ENCODE measurements at places on chromosomes 2 and 18.
A peak's percentile ranks its signal among the peaks of the same experiment; 100 is the strongest.

- DNase-seq: no peak
Measured at GRCh38 chr2:179985163-179985820, 21.8 kb downstream of the CWC22 start.

- no peak for DNase-seq
Measured at GRCh38 chr2:205375461-205376448, 306.5 kb upstream of the NRP2 start.

DNA sequence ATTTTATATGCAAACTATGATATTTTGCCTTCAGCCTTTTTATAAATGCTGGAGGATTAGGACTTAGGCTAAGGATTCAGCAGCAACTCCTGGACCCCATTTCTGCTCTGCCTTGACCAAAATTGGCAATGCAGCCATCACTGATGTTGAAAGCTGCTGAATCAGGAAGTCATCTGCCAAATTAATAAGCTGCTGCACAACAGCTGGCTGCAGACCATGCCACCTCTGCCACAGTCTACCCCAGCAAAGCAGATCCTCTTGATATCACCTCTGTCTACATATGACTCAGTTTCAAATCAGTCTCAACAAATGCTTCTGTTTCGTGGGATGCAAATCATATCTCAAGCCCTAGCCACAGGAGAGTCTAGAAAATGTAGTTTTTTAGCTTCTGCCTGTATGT is 7.1 kb upstream of the SOS1 start:
- peak; percentile 15 for DNase-seq

DNA sequence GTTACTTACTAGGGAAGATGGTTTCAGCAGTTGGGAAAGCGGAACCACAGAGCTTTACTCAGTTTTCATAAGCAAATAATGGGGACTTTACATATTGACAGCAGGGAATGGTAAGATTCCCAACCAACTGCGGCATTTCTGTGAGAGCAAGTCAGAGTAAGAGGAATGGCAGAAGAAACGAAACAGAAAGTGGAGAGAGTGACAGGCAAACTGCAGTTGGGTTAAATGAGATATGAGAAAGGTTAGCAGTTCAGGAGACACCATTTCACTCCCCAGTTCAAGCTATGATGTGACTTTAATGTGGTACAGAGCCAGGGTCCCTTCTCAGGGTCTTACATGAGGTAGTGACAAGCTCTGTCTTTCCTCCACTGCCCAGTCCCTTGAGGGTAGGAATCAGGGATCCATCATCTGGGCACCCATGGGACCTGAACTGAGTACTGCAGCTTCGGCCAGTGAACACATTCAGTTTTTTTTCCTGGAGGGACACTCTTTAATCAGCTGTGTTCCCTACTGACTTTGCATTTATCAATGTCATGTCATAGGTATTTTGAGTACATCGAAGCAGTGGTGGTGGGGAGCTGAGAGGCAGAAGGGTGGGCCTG is 33.0 kb upstream of the GREB1 start:
- DNase-seq: no peak

DNA sequence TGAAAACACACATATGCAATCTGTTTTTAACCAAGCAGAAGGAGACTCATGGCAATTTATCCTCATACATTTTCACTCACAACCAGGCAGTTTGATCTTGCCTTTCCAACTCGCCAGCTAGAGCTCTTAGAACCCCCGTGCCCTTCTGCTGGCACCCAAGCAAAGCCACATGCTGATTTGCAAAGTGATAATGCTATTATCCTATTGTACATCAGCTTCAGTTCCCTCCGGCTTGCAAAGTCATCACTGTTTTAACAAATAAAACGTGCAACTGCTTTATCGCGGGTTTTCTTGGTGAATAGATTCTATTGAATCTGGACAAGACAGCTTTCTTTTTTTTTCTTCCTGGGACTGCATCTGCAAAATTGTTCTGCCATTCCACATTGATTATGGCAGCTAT is 314.6 kb downstream of the LNPK start:
- no peak for DNase-seq

DNA sequence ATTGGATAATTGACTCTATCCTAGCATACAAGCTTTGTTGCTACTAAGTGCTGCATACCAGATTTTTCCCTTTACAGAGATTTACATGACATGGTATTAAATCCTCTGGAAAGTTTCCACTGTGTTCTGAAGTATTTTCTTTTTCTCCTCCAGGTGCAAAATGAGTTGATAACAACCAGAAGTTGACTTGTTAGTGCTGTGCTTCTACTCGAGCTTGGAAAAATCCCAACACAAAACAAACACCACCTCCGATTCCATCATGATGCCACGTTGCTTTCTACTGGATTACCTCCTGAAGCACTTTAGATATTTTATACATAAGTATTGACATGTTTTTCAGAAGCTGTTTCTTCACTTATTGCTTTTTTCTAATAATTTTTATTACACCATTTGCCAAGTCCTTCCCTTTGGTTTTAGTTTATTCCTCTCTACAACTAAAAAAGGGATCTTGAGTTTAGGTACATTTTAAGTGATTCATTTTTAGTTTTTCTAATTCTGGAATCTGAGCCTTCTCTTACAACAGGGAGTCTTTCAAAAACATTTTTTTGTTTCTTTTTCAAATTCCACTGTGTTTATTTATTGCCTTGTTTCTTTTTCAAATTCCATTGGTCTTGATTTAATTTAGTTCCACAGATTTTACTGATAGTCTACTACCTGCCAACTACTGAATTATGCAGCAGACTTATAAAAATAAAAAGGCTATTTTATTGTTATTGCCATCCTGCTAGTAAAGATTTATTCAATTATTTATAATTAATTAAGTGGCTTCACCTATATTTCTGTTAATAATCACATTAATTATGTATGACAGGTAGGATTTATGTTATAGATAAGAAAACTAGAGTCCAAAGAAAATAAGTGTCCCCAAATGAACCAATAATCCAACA is 143.4 kb downstream of the PPP1R1C start:
- no peak for DNase-seq

GRCh38 chr2:219877728-219878127 is 250.3 kb downstream of the SLC4A3 start:
- DNase-seq: no peak

DNA sequence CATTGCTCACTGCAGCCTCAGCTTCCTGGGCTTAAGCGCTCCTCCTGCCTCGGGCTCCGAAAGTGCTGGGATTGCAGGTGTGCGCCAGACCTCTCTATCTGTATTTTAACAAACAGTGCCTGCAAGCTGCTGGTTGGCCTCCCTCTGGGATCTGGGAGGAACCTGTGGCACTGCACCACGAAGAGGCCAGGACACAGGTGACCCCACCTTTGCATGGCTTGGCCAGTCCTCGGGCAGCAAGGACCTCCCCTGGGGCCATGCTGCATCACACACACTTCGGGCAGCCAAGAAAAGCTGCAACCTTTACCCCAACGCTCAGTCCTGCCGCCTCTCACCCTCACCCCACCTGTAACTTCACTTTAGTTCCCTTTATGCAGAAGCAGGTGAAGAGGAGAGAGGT is 70.0 kb downstream of the PXDN start:
- no peak for DNase-seq

DNA sequence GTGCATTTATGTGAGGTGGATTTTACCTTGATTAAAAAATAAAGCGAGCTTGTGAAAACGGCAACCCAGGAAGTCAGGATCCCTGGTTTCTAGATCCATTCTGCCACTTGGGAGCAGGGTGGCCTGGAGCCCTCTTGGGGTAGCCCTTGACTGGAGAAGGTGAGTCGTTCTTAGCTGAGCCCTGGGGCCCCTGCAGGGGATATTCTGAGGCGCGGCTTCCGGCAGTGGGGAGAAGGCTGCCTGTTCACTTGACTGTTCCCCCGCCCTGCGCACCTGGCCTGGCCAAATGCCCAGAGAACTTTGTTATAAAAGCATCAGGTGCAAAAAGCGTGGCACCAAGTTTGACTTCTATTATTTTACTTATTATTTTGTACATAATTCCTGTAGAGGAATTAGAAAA is 221.9 kb downstream of the DYSF start:
- no peak for DNase-seq

DNA sequence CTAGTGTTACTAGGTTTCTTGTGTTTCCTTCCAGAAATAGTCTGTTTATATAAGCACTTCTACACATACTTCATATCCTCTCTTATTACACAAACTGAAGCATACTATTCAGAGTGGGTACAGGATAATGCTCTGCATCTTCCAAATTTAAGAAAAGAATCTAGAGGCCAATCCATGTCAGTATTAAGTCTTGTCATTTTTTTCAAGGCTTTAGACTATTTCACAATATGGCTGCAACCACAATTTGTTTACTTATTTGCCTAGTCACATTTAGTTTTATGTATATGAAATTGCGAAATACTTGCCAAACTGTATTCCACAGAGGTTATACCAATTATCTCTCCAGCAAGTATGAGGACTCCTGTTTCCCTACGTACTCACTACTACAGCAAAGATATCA is 27.9 kb downstream of the IWS1 start:
- no peak for DNase-seq

GRCh38 chr18:23143016-23143814 is 7.9 kb downstream of the CABLES1 start:
- DNase-seq: no peak

- DNase-seq: no peak
Measured at GRCh38 chr2:177397481-177398289, 5.1 kb downstream of the AGPS start.

GRCh38 chr2:210167227-210167626 is 4.0 kb downstream of the KANSL1L start:
- no peak for DNase-seq

GRCh38 chr2:144382849-144383248 is 137.1 kb downstream of the ZEB2 start:
- no peak for DNase-seq

GRCh38 chr2:96151595-96152303 is 6.5 kb upstream of the DUSP2 start:
- no peak for DNase-seq

DNA sequence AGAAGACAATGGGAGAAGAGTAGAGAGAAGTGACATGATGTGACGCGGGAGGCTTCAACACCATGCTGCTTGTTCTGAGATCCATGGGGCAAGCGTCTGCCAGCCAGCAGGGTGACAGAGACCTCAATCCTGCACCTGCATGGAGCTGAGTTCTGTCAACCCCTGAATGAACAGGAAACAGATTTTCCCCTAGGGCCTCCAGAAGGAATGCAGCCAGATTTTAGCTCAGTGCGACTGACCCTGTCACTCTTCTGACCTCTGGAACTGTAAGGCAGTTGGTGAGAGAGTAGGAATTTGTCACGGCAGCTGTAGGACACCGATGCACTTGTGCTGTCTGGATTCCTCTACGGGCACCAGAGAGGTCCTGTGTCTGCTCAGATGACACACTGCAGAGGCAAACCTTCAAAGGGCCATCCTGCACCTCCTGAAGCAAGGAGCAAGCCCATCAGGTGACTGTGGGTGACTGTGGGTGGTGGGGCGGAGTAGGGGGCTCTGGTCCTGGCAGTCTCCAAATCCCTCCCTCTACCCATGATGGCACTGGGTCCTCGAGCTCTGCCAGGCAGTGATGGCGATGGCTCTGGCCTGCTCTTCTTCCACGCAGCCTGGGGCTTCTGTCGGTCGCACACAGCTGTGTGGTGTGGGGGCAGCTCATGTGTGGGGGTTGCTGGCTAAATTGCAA is 194.3 kb upstream of the TWIST2 start:
- DNase-seq: no peak

DNA sequence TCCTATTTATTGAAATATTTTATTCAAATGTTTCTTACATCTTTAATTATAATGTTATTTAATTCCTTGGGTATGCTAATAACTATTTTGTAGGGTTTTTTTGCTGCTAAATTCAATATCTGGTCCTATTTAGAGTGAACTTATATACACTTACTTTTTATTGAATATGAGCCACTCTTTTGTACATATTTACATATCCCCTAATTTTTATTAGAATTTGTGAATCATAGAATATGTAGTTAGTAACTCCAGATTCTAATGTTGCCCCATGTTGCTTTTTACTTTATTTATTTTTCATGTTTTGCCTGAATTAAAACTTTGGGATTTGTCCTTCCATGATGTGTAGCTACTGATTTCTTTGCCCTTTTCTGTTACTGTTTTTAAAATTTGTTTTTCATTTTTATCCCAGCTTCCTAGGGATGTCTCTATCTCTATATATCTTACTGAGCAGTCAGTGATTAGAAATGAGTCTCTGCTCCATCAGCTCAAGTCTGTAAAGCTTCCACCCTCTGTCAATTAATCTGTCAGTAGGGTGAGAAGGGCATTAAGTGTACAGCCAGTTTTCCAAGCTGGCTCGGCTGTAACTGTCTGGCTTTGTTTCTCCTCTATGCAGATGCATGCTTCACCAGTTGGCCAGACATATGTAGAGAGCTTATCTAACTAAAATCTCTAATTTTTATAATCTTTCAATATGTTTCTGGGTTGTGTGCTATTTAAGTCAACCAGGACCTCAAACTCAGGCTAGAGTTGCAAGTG is 256.9 kb downstream of the CDH19 start:
- no peak for DNase-seq

GRCh38 chr2:64448041-64448426 is 5.9 kb upstream of the LGALSL start:
- no peak for DNase-seq

GRCh38 chr2:96325884-96326255 is 753 bp downstream of the ITPRIPL1 start:
- no peak for DNase-seq

GRCh38 chr2:48728840-48729239 is 26.7 kb downstream of the LHCGR start:
- no peak for DNase-seq

GRCh38 chr2:19611491-19612332 is 253.3 kb upstream of the OSR1 start:
- DNase-seq: no peak

- DNase-seq: no peak
Measured at GRCh38 chr2:20615068-20615465, 35.8 kb downstream of the HS1BP3 start.

GRCh38 chr2:221410487-221410886 is 161.6 kb downstream of the EPHA4 start:
- no peak for DNase-seq

- DNase-seq: no peak
Measured at GRCh38 chr2:111654829-111655228, 229.2 kb downstream of the ANAPC1 start.

DNA sequence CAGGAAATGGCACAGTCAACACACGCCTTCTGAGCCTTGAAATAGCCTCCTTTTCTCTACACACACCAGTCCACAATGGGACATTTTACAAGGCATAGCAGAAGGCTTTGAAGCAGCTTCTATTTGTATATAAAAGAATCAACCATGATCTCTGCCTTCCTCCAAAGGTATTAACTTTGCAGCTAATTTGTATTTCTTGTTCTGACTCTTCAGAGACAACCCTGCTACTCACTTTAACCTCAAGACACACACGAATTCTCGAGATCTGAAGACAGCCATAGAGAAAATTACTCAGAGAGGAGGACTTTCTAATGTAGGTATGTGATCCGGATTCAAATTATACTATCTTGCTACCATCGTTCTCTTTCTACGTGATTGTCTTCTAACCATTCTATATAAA is 104.6 kb downstream of the VIT start:
- no peak for DNase-seq

- no peak for DNase-seq
Measured at GRCh38 chr2:55365303-55365702, 54.4 kb downstream of the CCDC88A start.
